ENCODE measurements at places on chromosomes 1 and 21. TPM values are rescaled to one million over a fixed set of nuclear protein-coding genes. Genes with fewer than 3 reads are reported as not detected.

The DNASE2B gene
- not detected for total RNA-seq

The PRDM15 gene
- total RNA-seq, result 4.2 TPM

The PADI3 gene
- not detected for total RNA-seq

- peak; percentile 50 for DNase-seq
Observed at GRCh38 chr1:200550367-200550766, 70.2 kb downstream of the KIF14 start.

DNA sequence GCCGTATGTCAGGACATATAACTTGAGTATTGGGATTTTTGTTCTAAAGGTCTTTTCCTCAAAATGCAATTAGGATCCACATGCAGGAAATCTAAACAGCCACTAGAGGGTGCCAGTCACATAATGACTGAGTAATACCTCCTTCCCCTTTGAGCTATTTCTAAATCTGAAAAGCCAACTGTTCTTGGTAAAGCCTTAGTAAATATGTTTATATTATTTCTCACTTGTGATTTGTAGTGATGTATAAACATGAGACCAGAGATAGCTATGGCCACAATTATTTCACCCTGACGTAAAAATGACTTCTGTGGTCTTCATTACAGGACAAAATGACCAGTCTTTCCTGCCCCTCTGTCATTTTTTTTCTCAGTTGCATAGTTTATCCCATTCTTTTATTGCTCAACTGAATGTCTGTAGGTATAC lies 41.0 kb upstream of the DR1 start:
- peak; percentile 80 for DNase-seq

- DNase-seq, result no peak
Observed at GRCh38 chr1:213329406-213330008, 278.5 kb downstream of the RPS6KC1 start.

GRCh38 chr1:180144659-180145357 lies 9.9 kb upstream of the QSOX1 start:
- DNase-seq, result no peak
